ENCODE measurements at places on chromosomes 7 and 10. TPM values are rescaled to one million over a fixed set of nuclear protein-coding genes. Genes with fewer than 3 reads are reported as not detected.
A peak's percentile ranks its signal among the peaks of the same experiment; 100 is the strongest.

Gene SHH
- not detected for total RNA-seq

Gene DDX50
- 41.1 TPM for total RNA-seq

GRCh38 chr7:66283003-66283920 lies 78.1 kb downstream of the TPST1 start:
- DNase-seq, result no peak

Gene CAV2
- not detected for total RNA-seq

DNA sequence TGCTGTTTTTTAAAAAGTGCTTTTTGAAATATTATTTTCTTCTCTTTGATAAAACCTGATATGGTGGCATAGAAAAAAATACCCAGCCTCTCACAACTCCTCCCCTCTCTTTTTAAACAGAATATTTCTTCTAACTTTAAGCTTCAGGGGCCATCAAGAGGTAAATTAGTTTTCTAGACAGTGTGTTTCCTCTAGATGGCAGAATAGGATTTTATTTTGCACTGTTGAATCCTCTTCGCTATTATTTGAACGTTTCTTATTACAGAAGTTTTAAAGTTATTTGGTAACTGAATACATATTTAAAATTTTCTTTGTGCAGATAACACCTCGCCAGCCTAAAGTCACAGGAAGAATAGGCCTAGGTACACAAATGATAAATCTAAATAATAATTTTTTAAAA lies 30.3 kb downstream of the ARL5B start:
- no peak for DNase-seq

- peak; percentile 14 for DNase-seq
Measured at GRCh38 chr10:51960494-51960895, 261.1 kb upstream of the CSTF2T start.

Gene ITPRID1
- not detected for total RNA-seq

DNA sequence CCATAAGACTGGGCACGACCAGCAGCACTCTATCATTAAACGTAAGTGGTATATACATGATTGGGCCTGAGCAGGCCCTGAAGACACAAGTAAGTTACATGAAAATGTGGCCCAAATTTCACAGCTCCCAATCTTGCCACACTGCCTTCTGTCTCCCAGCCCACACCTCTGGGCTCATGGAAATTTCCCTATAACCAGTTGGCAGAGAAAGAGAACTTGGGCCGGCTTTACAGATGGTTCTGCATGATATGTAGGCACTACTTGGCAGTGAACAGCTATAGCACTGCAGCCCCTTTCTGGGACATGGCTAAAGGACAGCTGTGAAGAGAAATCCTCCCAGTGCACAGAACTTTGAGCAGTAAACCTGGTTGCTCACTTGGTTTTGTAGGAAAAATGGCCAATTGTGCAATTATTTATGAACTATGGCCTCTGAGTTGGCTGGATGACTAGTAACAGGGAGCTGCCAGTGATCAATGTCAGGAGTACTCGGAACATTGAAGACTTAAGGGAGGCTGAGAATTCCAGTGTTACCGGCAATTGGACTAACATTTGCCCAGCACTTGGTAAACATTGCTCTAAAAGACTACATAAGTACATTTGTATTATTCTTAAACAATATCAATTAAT lies 1006.6 kb upstream of the LRRN3 start:
- no peak for DNase-seq

GRCh38 chr7:19491821-19492452 lies 216.9 kb downstream of the POLR1F start:
- no peak for DNase-seq

DNA sequence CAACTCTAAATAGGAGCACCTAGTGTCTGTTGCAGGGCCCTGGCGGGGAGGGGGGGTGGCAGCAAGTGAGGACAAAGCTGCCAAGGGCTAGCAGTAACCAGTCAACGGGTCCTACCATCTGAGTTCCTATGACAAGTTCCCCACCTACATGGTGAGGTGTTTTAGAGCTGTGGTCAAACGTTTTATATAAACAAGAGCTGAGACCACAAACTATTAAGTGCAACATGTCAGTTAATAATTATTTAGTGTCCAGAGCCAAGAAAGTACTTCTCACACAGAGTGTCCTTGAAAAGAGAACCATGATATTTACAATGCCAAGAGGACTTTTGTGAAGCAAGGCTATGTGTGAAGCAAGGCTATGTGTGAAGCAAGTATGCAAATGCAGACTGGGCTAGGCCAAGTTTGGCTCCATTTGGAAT lies 434.7 kb downstream of the TNS3 start:
- DNase-seq, result no peak

DNA sequence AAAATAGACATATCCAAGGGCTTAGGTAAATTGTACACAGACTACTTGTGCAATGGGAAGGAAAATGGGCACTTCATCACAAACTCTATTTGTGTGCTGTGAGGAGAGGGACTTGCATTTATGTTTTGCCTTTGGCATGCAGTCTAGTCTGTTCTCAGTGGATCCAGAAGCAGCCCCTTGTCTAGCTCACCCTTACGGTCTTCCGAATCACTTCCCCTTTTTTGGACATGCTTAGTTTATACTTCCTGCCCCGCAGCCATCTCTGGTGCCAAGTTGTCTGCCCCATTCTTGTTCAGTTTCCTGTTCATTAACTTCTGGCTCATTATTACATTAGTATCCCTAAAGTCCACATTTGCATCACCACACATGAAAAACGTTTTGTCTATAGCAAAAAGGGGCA lies 161.6 kb downstream of the NRCAM start:
- DNase-seq, result no peak

DNA sequence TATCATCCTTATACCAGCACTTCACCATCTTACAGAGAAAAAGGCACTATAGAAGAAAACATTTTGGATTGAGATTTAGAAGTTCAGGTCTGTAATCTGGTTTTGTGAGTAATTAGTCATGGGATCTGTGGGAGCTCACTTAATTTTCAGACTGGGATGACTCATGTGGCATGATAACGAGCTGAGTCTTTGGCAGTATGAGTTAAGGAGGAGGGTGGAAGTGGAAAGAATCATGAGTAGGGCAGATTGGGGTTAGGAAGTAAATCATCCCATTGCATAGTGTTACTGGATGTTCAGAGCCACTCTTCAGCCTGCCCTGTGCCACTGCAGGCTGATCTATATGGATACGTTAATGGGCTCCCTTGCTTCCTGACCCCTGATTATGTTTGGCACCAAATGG lies 64.9 kb downstream of the ZNF92 start:
- DNase-seq, result no peak

Gene HKDC1
- total RNA-seq, result 3.5 TPM

GRCh38 chr7:28187012-28187411 lies 6.4 kb upstream of the JAZF1 start:
- no peak for DNase-seq

GRCh38 chr10:98242823-98243222 lies 25.2 kb downstream of the LOXL4 start:
- DNase-seq, result no peak

Gene CDHR3
- total RNA-seq, result 11.3 TPM

Gene EPHA1
- 34.4 TPM for total RNA-seq

GRCh38 chr10:131625041-131625440 lies 275.8 kb upstream of the PPP2R2D start:
- DNase-seq, result no peak

DNA sequence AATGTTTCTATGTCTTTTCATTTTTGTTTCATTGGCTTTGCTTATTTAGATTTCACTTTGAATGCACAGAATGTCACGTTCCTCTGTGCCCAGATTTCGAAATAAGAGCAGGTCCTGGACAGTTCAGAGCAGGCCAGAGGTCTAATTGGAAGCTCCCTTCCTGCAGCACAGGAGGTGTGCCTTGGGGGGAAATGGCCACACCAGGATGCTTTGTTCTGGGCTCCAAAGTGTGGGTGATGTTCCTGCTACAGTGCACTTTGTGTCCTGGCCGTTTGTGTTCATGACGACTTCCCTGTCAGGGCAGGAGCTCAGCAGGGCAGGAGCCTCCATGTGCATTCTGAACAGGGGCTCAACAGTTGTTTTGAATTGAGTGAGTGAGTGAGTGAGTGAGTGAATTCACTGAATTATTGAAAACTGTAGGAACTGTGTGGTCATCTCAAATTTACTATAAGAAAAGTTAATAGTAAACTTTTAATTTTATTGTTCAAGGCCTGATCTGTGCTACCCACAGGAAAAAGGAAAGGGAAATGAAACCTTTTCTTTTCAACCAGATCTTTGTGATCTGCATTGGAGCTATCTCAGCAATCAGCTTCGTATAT lies 109.5 kb upstream of the GJD4 start:
- DNase-seq, result no peak

DNA sequence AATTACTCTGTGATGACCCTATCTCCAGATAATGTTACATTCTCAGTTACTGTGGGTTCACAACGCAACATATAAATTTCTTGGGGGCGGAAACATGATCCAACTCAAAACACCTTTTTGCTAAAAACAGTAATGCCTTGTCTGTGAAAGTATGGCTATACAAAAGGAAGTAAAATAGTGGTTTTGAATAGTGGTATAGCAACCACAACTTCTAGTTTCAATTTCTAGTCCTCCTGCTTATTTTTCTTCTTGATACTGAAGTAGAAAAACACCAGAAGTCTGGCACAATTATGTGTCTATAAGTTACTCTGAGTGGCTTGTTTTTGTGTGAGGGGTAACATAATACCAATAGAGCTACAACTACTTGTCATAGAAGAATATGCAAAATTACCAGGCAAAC lies 21.5 kb upstream of the ZNF800 start:
- DNase-seq, result peak; percentile 58

Gene OR6B1
- total RNA-seq, result not detected

DNA sequence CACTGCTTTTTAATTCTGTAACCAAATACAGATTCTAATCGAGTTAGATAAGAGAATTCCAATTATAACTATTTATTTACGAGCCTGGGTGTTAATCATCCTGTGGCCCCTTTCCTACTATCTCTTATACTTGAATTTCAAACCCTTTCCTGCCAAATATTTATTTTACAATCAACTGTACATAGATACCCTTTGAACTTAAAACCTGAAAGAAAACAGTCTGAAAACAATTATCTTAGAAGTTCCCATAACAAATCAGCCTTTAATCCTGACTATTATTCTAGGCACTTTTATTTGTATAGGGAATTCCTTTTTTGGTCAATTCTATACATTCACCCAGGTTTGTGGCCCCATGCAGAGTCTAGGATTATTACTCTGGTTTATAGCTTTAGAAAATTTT lies 10.6 kb upstream of the GPR37 start:
- no peak for DNase-seq
